ENCODE measurements at places on chromosomes 11 and 22.

GRCh38 chr22:29780748-29781676 lies 13.8 kb downstream of the UQCR10 start:
- DNase-seq = peak; percentile 79

DNA sequence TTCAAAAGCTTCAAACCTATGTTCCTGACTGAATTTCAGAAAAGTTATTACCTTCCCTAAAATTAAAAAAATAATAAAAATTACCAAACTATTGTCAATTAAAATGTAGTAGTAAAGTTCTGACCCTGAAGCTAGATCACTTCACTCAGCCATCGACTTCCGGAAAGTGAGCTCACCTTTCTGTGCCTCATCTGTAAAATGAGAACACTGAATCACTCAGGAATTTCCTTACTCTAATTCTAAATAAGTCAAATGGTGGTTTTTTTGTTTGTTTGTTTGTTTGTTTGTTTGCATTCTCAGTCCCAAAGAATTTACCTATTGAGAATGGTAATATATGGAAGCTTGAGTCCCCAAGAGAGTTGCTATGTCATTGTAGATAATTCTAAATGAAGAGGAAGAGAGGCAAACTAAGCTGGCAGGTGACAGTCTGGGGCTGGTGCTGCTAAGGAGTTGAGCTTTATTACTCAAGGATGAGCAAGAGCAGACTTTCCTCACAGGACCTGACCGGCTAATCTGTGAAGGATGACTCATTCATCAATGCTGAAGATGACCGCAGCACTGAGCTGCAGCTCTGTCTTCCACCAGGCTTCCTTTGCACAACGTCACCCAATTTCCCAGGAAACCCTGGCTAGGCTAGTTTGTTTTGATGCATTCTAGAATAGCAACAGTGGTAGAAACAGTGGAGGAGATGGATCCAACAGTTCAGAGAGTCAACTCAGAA lies 248.8 kb downstream of the RAB38 start:
- peak; percentile 68 for DNase-seq

DNA sequence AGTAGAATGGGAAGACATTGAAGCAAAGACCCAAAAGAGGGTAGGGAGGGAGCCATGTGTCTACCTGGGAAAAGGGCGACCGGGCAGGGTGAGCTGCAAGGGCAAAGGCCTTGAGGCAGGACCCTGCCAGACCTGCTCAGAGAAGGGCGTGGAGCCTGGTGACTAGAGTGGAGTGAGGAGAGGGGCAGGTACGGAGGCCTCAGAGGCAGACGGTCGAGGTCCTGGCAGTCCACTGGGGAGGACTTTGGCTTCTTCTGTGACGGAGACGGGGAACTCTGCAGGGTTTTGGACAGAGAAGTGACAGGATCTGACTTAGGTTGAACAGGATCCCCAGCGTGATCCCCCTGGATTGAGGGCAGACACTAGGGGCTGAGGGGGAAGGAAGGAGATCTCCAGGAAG lies 12.9 kb downstream of the RIBC2 start:
- DNase-seq = no peak

DNA sequence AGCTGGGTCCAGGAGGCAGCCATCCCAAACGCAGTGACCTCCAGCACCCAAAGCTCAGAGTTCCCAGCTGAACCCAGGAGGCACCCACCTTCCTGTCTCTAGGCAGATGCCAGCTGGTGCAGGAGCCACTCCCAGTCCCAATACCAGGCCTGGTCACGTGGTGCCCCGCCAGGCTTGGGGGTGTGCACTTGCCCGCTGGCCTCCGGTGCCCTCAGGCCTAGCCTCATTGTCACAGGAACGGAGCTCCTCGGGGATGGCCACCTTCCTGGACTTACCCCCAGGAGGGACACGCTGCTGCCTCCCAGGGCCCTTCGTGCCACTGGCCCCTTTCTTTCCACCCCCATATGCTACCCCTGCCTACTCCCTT lies 4.6 kb downstream of the BID start:
- DNase-seq = no peak

DNA sequence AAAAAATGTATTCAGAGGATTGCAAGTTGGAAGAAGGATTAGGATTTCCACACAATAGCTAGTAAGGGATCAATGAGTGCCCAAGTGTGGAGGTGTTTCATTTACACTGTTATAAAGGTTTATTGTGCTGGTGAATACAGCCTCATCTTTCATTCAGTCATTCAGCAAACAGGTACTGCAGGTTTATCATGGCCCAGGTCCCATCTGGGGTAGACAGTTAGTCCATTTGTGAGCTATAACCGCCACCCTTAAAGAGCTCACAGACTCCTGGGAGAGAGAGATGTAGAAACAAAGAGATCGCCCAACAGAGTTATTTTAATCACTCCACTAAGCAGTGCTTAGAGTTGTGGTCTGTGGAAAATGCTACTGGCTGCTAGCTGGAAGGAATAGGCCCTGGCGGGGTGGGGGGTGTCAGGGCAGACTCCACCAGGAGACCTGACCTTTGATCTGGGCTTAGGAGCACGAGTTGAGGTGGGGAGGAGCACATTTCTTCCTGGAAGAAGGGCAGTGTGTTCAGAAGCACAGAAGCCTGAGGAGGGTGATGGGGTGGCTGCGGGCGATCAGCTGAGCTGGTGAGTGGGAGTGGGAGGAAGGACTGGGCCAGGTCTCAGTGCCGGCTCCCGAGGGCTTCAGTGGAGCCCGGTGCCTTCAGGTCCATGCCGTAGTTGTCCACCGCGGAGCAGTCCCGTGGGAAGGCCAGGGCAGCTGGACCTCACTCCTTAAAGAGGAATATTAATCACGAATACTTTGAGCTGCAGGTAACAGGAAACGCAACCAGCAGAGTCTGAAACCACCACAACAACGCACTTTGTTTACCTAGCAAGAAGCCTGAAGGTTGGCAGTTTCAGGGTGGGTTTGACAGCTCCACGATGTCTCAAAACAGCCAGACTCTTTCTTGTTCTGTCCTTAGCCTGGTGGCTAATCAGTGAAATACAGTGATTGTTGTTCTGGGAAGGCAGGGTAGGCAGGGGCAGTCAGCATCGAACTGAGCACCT lies 11.2 kb downstream of the TOM1 start:
- no peak for DNase-seq

GRCh38 chr11:60307507-60308195 lies 19.4 kb upstream of the MS4A6E start:
- DNase-seq = no peak

DNA sequence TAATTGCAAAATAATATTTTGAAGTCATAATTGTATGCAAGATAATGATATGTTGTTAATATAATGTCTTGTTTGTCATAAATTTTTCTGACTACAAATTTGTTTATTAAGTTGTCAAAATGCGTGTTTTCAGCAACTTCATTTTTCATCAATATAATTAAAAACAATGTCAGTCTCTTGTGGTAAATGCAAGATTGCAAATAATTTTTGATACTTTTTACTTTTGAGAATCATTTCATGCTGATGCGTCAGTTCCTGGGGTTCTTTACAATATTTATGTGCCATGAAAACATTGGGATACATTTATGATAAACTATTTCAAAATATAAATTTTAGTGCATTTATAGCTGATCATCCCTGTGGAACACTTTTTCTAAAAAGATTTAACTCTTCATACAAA lies 1504.8 kb downstream of the BRD1 start:
- no peak for DNase-seq

- no peak for DNase-seq
Measured at GRCh38 chr22:18115906-18116371, 5.3 kb downstream of the TUBA8 start.

DNA sequence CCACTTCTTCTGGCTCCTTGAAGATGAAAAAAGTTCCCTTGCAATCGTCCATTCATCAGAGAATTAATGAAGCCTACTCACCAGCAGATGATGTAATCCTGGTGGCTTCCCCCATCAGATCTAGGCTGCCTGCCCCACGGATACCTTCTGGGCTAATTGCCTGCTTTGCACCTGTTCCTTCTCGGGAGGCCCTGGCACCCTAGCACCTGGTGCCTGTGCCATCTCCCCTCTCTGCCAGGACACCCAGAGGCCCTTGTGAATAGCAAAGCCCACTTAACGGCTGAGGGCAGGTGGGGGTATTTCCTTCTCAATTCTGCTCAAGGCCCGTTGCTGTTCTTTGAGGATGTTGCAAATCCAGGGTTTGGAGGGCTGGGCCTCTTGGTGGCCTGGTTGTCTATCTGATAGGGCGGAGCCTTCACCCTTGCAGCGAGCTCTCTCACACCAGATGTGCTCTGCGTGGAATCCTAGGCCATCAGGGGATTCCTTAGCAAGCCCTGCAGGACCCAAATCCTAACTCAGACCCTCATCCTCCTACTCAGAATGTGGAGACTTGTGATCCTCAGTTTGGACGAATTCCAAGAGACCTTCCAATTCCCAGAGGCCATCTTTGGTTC lies at the start of gene LMO2:
Gene LMO2, minus strand, starts transcription at position 363 of the 614 bp plus-strand sequence. CDS start 22,360 bp downstream, outside the sequence.
- no peak for DNase-seq

DNA sequence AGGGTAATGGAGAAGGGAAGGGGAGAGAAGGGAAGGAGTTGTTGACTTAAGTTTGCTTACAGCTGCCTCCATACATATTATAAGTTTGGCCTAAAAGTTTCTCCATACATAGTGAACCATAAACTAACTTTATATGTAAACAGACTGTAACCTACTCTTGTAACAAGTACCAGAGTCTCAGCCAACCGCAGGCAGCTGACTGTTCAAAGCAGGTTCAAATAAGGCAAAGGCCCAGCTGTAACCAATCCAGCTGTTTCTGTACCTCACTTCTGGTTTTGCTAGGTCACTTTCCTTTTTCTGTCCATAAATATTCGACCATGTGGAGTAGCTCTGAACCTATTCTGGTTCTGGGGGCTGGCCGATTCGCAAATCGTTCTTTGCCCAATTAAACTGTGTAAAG lies 591.2 kb downstream of the INSC start:
- no peak for DNase-seq

DNA sequence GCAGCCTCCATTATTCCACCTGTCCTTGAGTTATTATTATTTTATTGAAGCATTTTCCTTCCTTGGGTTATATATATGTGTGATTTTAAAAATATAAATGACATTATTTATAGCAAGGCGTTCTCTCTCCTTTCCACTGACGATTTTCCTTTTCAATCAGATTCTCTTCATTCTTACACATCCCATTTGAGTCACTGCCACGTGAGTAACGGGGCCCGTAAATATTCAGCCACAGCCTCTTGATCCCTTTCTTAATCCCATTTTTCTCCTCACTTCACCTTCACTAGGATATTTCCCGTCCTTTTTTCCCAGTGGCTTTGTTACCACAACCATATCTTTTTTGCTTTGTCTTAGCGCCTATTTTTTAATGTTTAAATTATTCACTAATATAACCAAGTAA lies 396.2 kb downstream of the NTM start:
- no peak for DNase-seq

- no peak for DNase-seq
Measured at GRCh38 chr11:126080161-126080941, 17.7 kb upstream of the CDON start.

DNA sequence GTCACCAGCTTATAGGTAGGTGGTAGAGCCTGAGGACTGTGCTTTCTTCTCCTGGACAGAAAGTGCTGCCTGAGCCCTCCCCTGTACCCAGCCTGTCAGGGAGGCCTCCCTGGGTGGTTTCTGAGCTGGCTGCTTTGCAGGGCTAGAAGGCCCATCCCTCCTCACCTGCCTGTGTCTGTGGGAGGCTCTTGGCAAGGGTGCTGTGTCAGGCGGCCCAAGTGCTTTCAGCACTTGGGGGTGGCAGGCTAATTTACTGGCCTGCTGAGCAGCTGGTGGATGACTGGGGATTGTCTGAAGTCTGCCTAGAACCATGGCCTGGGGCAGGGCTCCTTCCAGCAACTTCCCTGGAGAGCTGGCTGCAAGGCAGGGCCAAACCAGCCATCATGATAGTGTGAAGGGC lies 139.0 kb upstream of the NAV2 start:
- DNase-seq = no peak

DNA sequence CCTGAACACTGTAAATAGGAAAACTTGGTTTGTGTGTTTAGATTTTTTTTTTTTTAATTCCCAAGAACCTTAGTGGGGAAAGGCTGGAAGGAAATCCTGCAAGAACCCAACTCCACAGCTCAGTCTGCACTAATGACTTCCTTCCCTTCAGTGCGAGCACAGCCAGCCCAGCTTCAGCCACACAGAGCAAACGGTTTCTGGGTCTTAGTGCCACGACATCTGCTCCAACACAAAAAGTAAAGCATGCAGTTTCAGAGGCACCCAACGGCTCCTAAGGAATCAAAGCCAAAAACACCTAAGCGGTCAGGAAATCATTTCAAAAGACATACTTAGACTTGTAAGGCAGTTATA lies 236.1 kb downstream of the TTC28 start:
- DNase-seq = peak; percentile 66

GRCh38 chr11:73465871-73466270 lies 89.7 kb downstream of the RELT start:
- DNase-seq = no peak

- DNase-seq = no peak
Measured at GRCh38 chr22:17479135-17479534, 84.2 kb upstream of the SLC25A18 start.

GRCh38 chr11:40542821-40543220 lies 916.6 kb downstream of the LRRC4C start:
- no peak for DNase-seq
